ENCODE measurements at places on chromosomes 16 and 17.

DNA sequence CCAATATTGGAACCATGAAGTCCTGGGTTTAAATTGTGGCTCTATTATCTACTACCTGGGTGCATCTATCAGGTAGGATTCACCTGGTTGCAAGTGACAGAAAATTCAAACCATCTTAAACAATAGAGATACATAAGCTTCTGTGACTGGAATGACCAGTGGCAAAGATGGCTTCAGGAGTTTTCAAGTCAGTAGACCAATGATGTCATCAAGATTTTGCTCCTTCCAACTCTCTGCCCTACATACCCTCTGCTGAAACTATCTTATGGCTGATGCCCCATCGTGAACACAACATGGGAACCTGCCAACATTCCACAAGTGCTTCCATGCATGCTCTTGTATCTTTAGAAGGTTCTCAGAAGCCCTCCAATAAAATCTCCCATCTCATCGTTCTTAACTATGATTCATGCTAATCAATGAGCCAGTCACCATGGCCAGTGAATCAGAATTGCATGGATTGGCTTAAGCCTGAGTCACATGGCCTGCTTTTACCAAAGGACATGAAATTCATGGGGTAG, 180.9 kb downstream of the GRIN2A start:
- no peak for DNase-seq

DNA sequence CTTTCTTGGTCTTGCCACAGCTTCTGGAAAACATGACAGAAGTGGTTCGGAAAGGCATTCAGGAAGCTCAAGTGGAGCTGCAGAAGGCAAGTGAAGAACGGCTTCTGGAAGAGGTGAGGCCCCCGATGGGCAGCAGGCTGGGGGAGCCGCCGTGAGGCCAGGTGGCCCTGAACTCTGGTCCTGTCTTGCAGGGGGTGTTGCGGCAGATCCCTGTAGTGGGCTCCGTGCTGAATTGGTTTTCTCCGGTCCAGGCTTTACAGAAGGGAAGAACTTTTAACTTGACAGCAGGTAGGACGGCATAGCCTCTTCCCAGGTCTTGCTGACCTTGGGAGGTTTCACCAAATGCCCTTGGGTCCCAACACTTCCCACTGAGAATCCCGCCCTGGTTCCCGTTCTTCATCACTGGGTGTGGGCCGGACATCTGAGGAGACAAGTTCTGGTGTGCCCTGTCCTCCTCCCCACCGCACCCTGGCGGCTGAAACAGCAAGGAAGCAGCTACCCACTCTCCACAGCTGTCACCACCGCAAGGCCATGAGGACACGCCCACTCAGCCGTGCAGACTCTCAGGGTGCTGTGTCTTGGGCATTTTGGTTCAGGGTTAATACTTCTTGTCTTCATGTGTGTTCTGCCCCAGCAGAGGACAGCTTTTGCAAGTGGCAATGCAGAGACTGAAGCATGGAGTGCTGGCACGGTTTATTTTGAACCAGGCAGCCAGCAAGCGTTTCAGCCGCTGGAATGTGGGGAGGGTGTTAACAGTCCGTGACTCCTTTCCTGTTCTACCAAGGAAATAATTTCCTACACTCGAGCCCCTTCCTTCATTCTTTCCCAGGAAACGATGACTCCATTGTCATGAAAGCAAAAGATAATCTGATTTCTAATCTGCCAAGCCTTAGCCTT, 21.4 kb downstream of the NTAN1 start:
- DNase-seq, result no peak

DNA sequence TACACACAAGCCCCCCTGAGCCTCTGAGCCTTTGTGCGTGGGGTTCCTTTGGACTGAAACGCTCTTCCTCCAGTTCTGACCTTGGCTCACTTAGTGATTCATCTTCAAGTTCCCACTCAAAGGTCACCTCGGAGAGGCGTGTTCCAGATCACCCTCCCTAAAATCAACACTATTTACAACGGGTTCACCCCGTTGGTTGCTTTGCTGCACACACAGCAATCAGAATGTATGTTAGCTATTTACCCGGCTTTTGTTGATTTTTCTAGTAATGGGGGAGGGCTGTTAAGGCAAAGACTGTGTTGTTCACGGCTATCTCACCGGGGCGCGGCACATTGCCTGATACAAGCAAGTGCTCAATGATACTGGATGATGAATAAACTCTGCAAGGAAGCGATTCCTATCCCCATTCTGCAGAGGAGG, 977 bp downstream of the NAGPA start:
- DNase-seq, result no peak

GRCh38 chr16:57708168-57708567, 13.6 kb downstream of the DRC7 start:
- no peak for DNase-seq

DNA sequence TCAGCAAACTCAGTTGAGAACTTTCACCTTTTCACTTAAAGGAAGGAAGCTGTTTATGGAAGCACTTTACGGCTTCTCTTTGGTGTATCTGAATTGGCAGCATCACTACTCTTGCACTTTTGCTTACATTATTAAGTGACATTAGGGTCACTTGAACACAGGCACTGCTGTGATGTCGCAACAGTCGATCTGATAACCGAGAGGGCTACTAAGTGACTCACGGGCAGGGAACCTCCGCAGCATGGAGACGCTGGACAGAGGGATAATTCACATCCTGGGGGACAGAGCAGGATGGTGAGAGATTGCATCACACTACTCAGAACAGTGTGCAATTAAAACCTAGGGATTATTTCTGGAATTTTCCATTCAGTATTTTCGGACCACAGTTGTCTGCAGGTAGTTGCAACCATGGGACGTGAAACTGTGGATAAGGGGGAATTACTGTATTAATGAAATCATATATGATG, 56.5 kb downstream of the DNAH2 start:
- DNase-seq, result no peak

DNA sequence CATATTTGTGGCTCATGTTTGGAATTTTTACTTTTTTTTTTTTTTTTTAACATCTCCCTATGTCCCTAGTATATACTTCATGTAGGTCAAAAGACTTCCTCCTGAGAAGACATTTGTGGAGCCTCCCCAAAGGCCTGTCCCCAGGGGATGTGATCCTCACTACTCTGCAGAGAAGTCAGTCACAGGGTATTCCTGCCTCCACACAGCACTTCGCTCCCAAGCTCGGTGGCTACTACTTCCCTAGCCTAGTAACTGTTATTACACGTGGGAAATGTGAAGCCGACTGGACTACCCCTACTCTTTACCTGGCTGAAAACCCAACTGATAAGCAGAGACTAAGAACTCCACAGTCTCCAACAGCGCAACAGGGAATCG, 116.8 kb downstream of the HIC1 start:
- no peak for DNase-seq

GRCh38 chr16:1945559-1946391, 2.8 kb upstream of the MSRB1 start:
- DNase-seq, result no peak

DNA sequence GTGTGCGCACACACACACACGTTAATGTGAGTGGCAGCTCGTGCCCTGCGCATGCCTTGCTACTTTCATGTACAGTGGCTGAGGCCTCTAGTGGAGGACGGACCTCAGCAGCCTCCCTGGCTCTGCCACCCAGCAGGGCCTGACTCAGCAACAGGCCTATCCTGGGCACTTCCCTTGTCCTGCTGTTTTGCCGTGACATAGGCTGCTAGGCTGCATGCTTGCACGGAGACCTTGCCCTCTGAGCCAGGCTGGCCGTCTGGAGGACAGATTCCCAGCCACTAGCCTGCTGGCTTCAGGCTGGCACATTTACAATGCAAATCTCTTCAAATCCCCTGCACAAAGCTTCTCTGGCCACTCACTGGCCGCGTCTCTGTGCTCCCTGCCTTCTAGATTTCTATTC, 9.5 kb downstream of the RNF213 start:
- DNase-seq, result no peak

GRCh38 chr17:17514993-17515933, 19.1 kb upstream of the RASD1 start:
- no peak for DNase-seq

- no peak for DNase-seq
These were observed 35.7 kb downstream of the MYH13 start for GRCh38 chr17:10337136-10337535.

DNA sequence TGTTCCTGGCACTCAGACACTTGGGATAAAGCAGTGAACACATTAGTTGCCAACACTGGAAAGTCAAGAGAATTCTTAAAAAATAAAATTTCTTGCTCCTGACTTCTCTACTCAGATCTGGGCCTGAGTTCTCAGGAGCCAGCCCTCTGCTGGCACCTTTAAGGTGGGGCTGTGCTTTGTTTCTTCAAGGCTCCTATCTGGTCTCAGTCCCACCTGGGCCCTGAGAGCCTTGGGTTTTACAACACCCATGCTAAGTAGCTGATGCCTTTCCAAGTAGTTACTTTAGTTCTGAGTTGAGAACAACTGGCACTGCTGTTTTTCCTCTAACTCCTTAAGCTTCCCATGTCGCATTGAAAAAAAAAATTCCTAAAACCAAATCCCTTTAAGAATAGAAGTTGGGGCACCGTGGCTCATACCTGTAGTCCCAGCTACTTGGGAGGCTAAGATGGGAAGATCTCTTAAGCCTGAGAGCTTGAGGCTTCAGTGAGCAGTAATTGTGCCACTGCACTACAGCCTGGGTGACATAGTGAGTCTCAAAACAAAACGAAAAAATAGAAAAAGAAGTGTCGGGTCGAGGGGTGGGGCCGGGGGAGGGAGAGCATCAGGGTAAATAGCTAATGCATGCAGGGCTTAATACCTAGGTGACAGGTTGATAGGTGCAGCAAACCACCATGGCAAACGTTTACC, 16.6 kb downstream of the CHAD start:
- DNase-seq, result no peak

- DNase-seq, result no peak
These were observed 42.4 kb upstream of the LHX1 start for GRCh38 chr17:36894925-36895324.

GRCh38 chr17:4565209-4566141, 5.1 kb upstream of the GGT6 start:
- DNase-seq, result no peak

- DNase-seq, result no peak
These were observed 9.6 kb upstream of the SPN start for GRCh38 chr16:29653471-29653870.

DNA sequence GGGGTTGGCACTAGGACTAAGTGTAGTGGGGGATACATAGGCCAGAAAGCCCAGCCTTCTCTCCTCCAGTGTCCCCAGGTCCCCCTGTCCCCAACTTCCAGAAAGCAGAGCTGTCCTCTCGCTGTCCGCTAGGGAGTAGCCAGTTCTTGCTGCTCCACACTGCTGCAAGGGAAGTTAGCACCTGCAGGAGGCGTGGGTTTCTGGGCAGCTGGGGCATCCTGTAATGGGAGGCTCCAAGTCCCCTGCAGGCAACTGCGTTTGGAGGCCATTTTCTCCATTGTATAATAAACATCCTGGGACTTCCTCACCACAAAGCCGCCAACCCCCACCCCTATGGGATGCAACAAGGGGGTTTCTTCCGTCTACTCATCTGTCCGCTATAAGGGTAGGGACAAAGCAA, 1.7 kb downstream of the RPRML start:
- no peak for DNase-seq

DNA sequence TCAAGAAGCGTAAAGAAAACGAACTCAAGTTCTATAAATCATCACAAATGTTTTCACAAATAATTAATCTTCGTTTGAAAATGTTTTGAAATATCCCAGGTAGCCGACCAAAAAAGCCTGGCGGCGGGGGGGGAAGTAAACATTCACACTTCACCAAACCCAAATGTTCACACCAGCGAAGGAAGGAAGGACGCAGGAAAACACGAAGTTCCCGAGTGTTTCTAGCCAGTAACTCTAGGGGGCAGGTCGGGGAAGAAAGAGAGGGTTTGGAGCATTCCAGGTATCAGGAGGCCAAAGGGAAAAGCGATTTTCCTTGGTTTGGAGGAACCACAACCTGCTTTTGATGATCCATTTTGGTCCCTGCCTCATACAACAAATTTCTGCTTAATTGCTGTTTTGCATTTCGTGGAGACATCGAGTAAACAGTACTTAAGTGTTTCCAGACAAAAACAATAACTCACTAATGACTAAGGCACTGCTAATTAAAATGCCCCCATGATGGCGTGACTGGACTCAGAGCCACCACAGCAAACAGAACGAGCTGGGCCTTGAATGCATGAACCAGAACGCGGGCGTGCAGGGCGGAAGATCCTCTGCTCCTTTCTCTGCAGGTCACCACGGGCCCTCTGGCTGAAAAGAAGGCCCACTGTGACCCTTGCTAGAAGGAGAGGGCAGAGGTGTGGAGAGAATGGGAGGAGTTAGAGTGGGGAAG, 16.6 kb downstream of the ZFHX3 start:
- no peak for DNase-seq

- DNase-seq, result no peak
These were observed 34.9 kb downstream of the CHCT1 start for GRCh38 chr17:60457148-60457547.
